ENCODE measurements at places on chromosomes 2 and 18.

- DNase-seq = no peak
These were observed 157.4 kb downstream of the MYO3B start for GRCh38 chr2:170335351-170335750.

- DNase-seq = no peak
These were observed 37.3 kb upstream of the ZNF512 start for GRCh38 chr2:27545348-27546141.

GRCh38 chr18:11179959-11180519 lies 30.7 kb upstream of the PIEZO2 start:
- no peak for DNase-seq

DNA sequence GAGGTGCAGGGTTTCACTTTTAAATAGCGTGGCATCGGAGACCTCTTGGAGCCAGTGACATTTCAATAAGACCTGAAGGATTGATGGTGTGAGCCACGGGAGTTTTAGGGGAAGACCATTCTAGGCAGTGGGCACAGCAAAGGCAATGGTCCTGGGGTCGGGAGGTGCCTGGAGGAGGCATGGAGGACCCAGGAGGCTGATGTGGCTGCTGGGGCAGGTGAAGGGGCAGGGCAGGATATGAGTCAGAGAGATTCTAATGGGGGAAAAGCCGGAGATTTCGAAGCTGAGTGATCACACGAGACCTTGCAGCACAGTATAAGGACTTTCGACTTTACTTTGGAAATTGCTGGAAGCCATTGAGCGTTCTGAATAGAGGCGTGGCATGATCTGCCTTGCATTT lies 79.6 kb upstream of the KCNE4 start:
- DNase-seq = no peak

GRCh38 chr2:29275186-29275585 lies 160.0 kb downstream of the CLIP4 start:
- no peak for DNase-seq

GRCh38 chr2:151650456-151650855 lies 83.8 kb downstream of the NEB start:
- no peak for DNase-seq

GRCh38 chr2:52571380-52572347 lies 1195.9 kb upstream of the CHAC2 start:
- DNase-seq = no peak

DNA sequence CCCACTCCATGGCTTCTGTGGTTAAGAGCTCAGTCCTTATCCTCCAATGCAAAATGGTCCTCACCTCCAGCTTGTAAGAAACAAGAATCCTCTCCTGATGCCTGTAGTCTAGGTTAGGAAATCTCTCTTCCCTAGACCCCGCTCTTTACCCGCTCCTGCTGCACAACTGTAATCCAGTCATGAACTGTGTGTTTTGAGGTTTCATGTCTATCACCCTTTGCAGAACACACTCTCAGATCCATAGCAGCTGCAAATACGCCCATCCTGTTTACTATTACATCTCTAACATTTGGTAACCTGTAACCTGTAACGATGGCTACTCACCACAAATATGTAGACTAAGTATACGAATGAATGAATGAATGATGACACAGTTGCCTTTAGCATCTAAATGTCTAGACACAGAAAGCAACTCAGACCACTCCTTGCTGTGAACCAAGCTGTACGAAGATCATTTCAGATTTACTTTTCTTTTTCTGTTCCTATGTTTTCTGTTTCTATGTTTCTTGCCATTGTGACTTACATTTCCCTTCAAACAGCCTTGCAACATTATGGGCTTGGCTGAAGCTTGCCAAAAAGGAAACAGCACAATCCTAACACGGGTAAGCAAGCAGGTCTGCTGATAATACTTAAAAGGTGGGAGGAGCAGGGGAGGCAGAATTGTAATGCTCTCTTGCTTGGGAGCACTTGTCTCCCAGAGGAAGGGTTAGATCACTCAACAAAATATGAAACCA lies 53.7 kb downstream of the EPHA4 start:
- no peak for DNase-seq

DNA sequence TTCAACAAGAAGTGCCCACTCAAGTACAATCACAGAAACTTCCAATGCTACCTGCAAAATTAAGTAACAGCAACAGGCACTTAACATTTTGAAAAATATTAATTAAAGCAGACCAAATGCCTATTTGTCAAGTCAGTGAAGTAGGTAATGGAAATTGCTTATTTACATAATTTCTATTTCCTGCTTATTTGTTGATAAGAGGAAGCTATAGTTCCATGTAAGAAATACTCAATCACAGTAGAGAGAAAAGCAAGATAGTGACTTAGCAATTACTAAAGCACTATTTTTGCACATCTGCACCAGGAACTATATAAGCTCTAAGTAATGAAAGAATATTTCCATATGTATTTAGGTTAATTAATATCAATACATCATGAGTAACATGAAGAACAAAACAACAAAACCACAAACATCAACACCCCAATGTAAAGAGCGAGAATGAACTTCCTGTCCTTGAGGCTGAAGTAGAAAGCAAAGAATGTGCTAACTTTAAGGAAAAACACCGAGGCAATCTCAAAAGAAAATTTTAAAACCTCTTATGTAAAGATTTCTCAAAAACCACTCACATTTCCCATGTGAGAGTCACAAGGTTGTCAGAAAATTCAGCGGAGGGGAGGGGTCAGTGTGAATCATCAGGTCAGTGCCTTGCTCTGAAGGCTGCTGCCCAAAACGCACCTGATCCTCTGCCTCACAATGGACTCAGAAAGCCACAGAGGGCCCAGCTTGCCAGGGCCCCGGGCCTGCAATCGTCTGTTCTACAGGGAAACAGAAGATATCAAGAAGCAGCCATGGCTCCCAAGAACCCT lies 12.5 kb downstream of the NPC1 start:
- DNase-seq = no peak

DNA sequence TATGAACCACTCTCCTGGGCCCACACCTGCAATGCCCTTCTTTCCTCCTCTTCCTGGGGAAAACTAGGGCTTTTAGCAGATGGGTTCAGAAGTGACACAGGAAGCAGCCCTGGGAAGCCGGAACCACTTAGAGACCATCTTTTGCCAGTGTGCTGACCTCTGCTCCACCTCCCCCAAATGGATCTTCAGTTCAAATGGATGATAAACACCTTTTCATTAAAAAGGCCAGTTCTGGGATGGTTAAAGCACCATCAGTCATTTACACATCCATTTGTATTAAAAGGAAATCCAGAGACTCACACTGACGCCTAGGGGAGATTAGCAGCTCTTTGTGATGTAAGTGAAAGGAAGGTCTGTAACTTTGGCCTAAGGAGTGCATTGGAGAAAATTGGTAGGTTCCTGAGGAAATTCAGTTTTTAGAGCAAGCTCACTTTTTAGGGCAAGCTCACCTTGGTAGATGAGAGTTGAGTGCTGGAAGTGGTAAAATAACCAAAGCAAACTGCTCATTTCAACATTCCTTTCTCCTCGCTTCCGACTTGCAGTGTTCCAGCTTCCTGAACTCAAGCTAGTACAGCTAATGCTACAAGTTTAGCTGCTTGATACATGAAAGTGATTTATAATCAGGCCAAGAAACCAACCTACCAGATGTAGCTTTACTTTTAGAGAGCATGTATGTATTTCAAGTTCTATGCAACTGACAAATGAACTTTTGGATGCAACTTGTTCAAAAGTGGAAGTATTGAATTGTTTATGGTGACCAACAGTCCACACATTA lies 47.7 kb downstream of the ACTR2 start:
- no peak for DNase-seq

DNA sequence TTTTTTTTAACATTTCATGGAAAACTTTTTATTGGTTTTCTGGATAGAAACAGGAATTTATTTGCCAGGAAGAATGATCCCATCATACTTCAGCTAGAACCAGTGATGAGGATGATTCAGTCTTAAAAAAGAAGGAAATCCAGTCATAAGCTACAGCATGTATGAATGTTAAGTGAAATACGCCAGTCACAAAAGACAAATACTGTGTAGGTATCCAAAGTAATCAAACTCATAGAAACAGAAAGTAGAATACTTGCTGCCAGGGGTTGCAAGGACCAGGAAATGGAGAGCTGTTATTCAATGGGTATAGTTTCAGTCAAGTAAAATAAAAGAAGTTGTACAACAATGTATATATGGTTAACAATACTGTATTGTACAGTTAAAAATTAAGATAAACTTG lies 21.3 kb downstream of the PSME4 start:
- no peak for DNase-seq

GRCh38 chr2:187233811-187234210 lies 214.2 kb downstream of the CALCRL start:
- no peak for DNase-seq
